ENCODE measurements at places on chromosomes 1 and 21. TPM values are rescaled to one million over a fixed set of nuclear protein-coding genes. Genes with fewer than 3 reads are reported as not detected.
A peak's percentile ranks its signal among the peaks of the same experiment; 100 is the strongest.

The PTPN22 gene
- total RNA-seq: 4.6 TPM

GRCh38 chr1:20662110-20662475 is 924 bp upstream of the DDOST start:
- H3K4me1 ChIP-seq: peaks cover 39% of the 10 kb centered on the region
- H3K27ac ChIP-seq: peak overlapping the region; percentile 80
- no peak for DNase-seq
- H3K27me3 ChIP-seq: no peaks in the 10 kb centered on the region
- H3K4me3 ChIP-seq: no peak overlapping the region

GRCh38 chr1:165668184-165668583 is 30.2 kb downstream of the ALDH9A1 start:
- H3K27ac ChIP-seq: no peak overlapping the region
- H3K36me3 ChIP-seq: no peaks in the 10 kb centered on the region
- no peaks in the 10 kb centered on the region for H3K4me1 ChIP-seq
- H3K27me3 ChIP-seq: no peaks in the 10 kb centered on the region
- no peak for DNase-seq
- H3K4me3 ChIP-seq: no peak overlapping the region

GRCh38 chr1:25523542-25523941 is 19.9 kb upstream of the LDLRAP1 start:
- H3K27me3 ChIP-seq: no peaks in the 10 kb centered on the region
- H3K4me1 ChIP-seq: peaks cover 16% of the 10 kb centered on the region
- peak overlapping the region; percentile 54 for H3K27ac ChIP-seq
- H3K4me3 ChIP-seq: no peak overlapping the region
- H3K36me3 ChIP-seq: no peaks in the 10 kb centered on the region

DNA sequence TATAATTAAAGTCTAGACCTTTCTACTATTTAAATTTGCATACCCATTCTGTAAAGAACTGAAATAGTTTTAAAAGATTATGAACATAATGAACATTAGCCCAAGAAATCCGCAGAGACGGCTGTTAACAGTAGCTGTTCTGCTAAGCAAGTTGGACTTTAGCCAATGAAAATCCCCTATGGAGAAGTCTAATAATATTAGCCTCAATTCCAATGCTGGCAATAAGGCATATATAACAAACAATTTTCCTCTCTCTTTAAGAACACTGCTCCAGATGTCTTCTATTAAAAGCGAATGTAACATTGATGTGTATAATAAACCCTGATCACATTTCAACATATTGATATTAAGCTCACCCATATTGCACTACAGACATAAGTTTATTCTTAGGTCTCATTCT is 221.3 kb upstream of the KCTD3 start:
- H3K27me3 ChIP-seq: no peaks in the 10 kb centered on the region
- H3K4me3 ChIP-seq: no peak overlapping the region
- no peak overlapping the region for H3K27ac ChIP-seq
- no peaks in the 10 kb centered on the region for H3K36me3 ChIP-seq
- H3K4me1 ChIP-seq: no peaks in the 10 kb centered on the region
- DNase-seq: no peak

- H3K4me1 ChIP-seq: peaks cover 13% of the 10 kb centered on the region
- no peaks in the 10 kb centered on the region for H3K27me3 ChIP-seq
- no peaks in the 10 kb centered on the region for H3K36me3 ChIP-seq
- no peak for DNase-seq
Observed at GRCh38 chr1:204308023-204308628, 51.6 kb downstream of the PLEKHA6 start.

Data from body of pancreas (tissue), 4 donors.